Activated T-helper 2 cell treated with anti-CD3 and anti-CD28 coated beads, Interferon-gamma antibody, Interleukin-2, Interleukin-4, amounts not matched to agents 10 μg/mL and 5 μg/mL and 100 μg/mL, durations not matched to agents 14 hours and 24 hours and 36 hours (primary cell): ENCODE measurements at places on chromosomes 13 and 19.
A peak's percentile ranks its signal among the peaks of the same experiment; 100 is the strongest.

DNA sequence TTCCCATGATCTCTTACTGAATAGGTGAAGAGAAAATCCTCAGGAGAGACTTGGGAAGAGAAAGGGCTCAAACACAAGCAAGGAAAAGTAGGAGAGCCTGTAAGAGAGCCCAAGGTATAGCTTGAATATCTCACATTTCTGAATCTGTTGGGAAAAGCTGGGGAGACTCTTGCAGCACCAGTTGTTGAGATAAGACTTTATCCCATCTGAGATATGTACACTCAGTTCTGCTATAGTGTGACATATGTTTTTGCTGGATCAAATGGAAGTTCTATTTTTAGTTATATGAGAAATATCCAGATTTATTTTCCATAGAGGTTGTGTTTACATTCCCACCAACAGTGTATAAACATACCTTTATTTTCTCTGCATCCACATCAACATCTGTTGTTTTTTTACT, 246.1 kb downstream of the NDFIP2 start:
- no peak for DNase-seq

- DNase-seq = no peak
These were observed 37.2 kb upstream of the C1QTNF9B start for GRCh38 chr13:23934520-23934919.

DNA sequence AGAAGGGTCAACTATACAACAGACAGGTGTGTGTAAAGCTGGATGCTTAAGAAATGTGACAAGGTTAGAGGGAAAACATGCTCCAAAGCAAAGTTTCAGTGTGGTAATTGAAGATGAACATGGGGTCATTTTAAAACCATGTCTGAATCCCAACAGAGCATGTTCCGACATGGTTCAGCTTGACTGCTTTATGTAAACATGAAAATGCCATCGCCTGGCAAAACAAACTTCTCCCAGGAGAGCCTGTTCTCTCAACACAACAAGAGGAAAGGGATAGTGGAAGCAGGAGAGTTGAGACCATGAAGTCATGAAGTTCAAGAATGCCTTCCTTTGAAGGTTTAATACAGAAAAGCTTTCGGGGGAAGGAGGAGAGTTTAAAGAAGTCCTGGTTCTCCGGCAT, 85.8 kb downstream of the EPSTI1 start:
- DNase-seq = no peak

- DNase-seq = no peak
These were observed 20.0 kb upstream of the GPR18 start for GRCh38 chr13:99278200-99278599.

DNA sequence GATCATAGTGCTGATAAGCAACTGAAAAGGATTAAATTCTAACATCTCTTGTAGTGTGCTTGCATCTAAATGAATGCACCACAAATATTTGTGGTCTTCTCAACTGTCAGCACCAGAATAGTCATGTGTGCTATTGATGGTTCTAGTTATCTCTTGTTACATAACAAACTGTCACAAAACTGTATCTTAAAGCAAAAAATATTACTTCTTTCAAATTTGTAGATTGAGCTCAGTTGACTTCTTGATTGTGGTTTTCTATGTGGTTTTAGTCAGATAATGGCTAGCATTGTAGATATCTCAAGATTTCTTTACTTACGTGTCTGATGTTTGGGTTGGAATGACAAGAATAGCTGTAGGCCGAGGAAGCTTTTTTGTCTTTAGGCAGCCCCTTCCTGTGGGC, 431.3 kb downstream of the SLITRK6 start:
- no peak for DNase-seq

GRCh38 chr13:44601586-44601985, 25.5 kb upstream of the TSC22D1 start:
- DNase-seq = no peak

DNA sequence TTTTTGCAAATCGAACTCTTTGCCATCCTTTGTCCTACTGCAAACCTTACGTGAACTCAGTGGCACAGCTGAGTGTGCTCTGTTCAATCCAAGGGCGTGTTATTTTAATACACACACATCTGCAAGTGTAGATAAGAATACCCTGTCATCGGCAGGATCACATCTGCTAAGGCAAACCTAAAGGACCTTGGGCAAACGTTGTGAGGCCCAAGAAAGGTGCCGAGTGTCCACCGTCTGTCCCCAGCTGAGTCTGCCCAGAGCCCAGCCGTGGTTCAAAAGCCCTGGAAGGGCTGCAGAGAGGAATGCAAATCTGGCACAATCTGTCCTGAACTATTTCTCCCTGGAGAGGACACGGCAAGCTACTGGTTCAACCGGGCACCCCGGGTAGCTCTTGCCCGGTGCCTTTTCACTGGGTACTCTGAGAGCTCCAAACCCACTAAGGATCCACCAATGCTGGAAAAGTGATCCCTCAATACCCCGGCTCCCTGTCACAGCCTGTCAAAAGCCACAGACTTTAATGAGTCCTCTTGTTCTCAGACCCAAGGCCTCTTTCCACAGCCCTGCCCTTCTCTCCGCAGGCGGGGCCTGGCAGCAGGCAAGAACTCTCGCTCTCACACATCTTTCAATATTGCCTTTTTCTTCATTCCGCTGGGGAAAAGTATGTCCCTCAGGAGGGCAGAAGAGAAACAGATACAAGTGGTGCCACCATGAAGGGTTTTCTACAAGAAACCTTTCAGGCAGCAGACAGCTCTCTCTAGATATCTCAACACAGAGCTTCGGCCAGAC, 17.0 kb downstream of the SLC7A1 start:
- DNase-seq = no peak

DNA sequence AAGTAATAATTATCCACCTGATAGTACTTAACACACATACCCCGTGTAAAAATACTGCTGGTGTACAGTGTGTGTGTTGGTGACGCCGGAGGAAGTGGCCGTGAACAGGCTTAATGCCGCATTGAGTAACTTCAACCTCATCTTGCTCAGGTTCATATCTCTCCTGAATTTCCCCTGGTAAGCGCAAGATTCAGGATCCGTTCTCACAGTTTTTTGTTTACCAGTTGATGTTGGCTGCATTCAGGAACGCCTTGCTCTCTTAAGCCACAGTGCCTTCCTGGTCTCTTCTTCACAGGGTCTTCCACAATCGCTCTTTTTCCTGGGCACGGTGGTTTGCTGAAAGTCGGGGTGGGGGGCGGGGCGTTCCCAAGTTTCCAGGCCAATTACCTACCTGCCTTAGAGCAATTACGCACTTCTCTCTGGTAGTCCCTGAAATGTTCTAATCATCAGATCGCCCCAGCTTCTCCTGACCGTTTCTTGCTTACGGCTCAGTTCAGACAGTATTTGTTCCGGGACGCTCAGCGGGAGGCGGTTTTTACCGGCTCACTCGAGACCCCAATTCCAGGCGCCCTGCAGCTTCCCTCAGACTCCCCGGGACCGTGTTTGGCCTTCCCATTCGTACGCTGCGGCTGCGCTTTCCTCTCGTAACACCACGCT, 706 bp upstream of the DNAJC3 start:
- DNase-seq = peak; percentile 10

GRCh38 chr19:58397533-58398037, 2.1 kb downstream of the RNF225 start:
- DNase-seq = no peak

DNA sequence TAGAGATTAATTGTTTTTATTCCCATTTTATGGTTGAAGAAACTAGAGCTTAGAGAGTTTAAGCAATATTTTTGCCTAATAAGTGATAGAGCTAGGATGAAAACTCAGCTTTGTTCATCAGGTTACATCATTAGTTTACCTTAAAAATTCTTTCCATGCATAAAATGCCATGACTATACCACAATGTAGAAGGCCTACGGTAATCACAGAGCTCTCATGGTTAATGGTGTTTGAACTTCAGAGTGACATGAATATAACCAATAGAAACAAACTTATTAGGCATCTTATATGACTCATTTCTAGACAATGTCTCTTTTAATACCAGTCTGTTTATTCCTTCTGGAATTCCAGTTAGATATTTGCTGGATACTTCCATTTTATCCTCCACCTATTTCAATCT, 78.5 kb downstream of the FGF9 start:
- DNase-seq = no peak

DNA sequence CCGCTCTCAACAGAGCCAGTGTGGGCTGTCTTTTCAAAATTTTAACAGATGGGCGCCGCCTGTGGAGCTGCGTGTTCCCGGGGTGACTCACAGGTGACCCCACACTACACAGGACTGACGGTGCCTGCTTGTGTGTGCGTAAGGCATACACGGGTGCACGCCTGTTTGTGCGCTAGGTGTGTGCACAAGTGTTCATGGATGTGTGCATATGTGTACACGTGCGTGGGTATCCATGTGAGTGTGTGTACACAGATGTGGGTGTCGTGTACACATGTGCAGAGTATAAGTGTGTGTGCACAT, 92.7 kb upstream of the SOX1 start:
- no peak for DNase-seq

GRCh38 chr13:106507560-106508274, 27.7 kb downstream of the EFNB2 start:
- no peak for DNase-seq

DNA sequence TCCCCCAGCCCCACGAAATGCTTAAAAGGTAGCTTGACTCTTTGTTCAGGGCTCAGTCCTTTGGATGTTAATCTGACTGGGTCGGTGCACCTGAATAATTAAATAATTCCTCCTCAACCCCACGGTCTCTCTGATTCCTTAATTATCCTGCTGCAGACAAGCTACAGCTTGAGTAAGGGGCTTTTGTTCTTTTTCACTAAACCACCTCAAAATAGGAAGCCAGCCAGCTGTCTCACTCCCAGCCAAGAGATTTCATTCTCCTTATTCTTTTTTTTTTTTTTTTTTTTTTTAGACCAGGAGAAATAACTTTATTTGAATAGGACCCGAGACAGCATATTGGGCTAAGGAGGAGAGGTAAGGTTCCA, 7.9 kb upstream of the FCGBP start:
- DNase-seq = no peak

- DNase-seq = no peak
These were observed 1.1 kb downstream of the DHRS12 start for GRCh38 chr13:51802631-51803418.

GRCh38 chr19:17687857-17688784, at the start of gene UNC13A:
UNC13A (minus strand) TSS chr19:17688354; CDS start chr19:17688199, 155 bp downstream.
- peak; percentile 35 for DNase-seq

- DNase-seq = no peak
These were observed 13.1 kb downstream of the NOP53 start for GRCh38 chr19:47758443-47758804.

GRCh38 chr19:34734537-34735103, 577 bp downstream of the ZNF181 start:
- no peak for DNase-seq

DNA sequence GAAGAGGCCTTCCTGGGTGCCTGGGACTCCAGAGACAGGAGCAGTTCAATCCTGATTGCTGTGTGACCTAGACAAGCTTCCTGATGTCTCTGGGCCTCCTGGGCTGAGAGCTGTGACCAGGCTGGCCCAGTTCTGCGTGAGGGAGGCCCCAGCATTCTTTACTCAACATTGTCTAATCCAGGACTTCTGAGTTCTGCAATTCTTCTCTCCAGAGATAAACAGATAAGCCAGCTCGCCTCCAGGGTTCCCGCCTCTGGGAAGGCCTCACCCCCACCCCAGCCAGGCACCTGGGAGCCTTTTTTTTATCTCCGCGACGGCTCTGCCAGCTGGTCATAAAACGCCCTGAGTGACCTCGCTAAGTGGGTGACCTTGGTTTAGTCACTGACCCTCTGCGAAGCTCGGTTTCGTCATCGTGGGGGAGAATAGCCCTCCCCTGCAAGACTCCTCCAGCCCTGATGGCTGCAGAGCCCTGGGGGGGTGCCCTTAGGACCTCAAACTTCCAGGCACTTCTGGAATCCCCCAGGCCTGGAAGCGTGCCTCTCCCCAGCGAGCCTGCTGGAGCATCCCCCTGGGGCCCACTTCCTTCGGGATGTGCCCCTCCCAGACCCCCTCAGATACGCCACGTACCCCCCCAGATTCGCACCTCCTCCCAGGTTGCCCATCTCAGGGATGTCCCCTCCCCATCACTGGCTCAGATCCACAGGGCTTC, 1.9 kb downstream of the SULT2B1 start:
- no peak for DNase-seq

DNA sequence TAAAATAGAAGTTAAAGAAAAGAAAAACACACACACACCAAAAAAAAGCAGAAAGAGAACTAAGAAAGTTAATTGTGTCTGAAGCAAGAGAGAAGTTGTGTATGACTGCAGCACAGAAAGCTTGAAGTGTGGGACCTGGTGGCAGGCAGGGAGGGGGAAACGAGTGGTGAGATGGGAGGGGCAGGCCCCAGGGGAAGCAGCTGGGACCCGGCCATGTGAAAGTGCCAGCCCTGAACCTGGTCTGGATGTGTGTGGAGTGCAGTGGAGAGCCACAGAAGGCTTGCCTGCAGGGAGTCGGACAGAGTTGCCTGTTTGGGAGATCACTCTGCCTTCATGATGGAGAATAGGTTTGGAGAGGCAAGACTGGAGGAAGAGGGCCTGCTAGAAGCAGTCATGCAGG, 199.0 kb downstream of the GGACT start:
- DNase-seq = no peak

- DNase-seq = no peak
These were observed 397.4 kb downstream of the SPRY2 start for GRCh38 chr13:79943346-79944023.

- DNase-seq = no peak
These were observed 16.1 kb downstream of the ZFR2 start for GRCh38 chr19:3852614-3853254.

GRCh38 chr19:1896508-1896907, 8.7 kb upstream of the ADAT3 start:
- DNase-seq = no peak

DNA sequence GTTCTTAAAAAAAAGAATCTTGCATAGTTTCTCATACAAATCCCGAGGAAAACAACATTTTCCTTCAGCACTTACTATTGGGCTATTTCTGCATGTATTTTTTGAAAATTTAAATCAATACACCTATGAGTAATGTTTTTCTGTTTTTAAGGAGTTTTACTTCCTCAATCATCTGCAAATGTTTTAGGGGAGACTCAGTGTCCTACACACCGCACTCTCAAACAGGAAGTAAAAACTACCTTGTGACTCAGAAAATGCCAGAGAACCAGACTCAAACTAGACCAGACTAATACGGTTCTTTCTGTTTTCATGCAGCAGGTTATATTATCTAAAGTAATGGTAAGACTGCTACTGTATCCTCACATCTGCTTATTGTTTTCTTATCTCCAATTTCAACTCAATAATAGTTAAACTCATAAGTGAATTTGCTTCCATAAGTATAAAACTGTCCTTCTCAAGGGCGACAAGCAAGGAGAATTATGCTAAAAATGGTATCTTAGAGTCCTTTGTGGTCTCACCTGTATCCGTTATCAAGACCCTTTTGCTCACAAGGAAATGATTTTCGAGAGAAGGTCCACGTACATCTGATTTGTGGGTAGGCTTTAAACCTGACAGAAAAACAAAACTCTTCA, 52.5 kb downstream of the FLT3 start:
- DNase-seq = no peak

- DNase-seq = no peak
These were observed 56.5 kb downstream of the INTS6 start for GRCh38 chr13:51396352-51396751.

DNA sequence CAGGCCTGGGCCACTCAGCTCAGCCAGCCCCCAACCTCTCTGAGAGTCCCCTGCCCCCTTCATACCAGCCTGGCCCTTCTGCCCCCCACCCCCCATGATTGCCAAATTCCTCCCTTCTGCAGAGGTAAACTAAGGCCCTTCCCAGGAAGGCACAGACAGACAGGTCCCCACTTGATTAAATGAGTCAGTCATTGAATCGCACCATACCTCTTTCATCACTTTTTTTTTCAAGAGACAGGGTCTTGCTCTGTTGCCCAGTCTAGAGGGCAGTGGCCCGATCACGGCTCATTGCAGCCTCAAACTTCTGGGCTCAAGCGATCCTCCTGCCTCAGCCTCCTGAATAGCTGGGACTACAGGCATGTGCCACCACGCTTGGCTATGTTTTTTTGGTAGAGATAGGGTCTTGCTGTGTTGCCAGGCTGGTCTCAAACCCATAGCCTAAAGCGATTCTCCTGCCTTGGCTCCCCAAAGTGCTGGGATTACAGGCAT, 6.0 kb downstream of the PODNL1 start:
- DNase-seq = no peak
